GM12878 (cell line): ENCODE measurements at places on chromosomes 12 and 14. TPM values are rescaled to one million over a fixed set of nuclear protein-coding genes. Genes with fewer than 3 reads are reported as not detected.

GRCh38 chr14:20118795-20119194 is 8.3 kb downstream of the OR4K17 start:
- H3K4me1 ChIP-seq: no peaks in the 10 kb centered on the region
- DNase-seq: no peak
- no peak overlapping the region for H3K27ac ChIP-seq
- H3K27me3 ChIP-seq: no peaks in the 10 kb centered on the region
- no peaks in the 10 kb centered on the region for H3K36me3 ChIP-seq

DNA sequence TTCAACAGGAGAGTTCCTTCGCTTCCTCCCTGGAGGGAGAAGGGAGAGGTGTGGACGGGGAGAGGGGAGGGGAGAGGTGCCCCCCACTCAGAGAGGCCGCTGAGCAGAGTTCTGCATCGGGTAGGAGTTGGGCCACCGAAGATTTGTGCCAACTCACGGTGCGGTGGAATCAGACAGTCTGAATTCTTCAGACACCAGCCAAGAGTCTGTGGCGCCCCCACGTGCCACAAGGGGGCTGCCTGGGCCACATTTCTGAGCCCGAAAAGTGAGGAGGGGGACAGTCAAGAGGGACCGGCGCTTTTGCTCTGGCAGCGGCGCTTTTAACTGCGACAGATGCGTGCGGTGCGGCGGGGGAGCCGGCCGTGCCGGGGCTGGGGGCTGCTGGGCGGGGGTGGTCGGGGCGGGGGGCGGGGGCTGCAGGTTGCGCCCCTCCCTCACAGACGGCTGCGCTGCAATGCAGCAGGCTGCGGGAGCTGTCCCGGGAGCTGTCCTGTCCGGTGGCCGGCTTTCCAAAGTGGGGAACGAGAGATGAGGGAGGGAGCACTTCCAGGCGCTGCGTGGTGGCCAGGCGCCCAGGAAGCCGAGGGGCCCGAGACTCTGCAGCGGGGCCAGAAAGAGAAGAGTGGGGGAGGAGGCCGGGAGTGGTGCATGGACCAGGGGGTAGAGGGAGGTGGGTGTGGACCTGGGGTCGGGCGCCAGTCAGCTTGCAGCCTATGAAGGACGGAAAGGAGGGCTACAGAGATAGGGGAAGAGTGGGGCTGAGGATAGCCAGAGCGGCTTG is 975 bp upstream of the RTL1 start:
- H3K27me3 ChIP-seq: no peaks in the 10 kb centered on the region; the same call in 1 of the 2 replicates
- H3K36me3 ChIP-seq: no peaks in the 10 kb centered on the region
- H3K4me3 ChIP-seq: no peak overlapping the region
- H3K4me1 ChIP-seq: no peaks in the 10 kb centered on the region
- H3K27ac ChIP-seq: no peak overlapping the region
- DNase-seq: no peak

DNA sequence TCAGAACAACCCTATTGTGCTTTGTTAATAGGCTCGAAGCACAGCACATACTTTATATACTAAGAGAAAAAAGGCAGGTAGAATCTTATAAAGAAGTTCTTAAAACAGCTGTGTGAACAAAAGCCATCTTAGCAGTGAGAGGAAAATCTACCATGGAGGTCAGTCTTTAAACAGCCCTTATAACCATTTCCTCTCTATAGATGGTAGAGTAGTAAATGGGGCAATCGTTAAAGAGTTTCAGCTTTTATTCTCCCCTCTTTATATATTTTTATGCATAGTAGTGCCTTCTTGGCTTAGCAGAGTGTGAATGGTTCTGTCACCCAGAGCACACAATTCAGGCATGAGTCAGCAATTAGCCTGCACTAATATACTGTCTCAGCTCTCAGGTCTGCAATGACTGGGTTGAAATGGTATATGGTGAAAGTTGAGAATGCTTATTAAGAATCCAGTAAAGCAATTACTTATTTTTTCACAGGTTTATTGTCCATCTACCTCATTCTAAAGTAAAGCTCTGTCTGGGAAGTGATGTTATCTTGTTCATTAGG is 305.0 kb downstream of the NELL2 start:
- H3K36me3 ChIP-seq: no peaks in the 10 kb centered on the region
- no peaks in the 10 kb centered on the region for H3K4me1 ChIP-seq
- H3K4me3 ChIP-seq: no peak overlapping the region
- H3K27me3 ChIP-seq: no peaks in the 10 kb centered on the region
- H3K27ac ChIP-seq: no peak overlapping the region

- DNase-seq: no peak
- H3K27me3 ChIP-seq: no peaks in the 10 kb centered on the region
- H3K36me3 ChIP-seq: no peaks in the 10 kb centered on the region
- H3K27ac ChIP-seq: no peak overlapping the region
These were observed 14.4 kb upstream of the GUCY2C start for GRCh38 chr12:14710632-14711320.

DNA sequence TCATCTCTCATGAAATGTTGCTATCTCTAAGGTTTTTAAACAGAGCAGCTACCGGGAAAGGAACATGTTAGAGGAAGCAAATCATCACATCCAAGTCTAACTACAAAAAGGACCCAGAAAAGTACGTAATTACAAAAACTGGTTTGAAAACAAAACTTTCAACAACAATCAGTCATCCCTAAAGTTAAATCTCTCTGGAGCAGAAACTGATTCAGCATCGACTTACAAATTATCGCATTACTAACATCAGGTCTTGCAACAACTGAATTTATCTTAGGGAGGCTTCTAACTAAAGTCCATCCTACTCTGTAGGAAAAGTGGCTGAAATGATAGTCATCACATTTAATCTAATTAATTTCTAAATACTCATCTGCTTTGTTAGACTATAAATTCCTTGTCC is 137.0 kb downstream of the MED13L start:
- H3K27ac ChIP-seq: no peak overlapping the region
- DNase-seq: no peak
- no peaks in the 10 kb centered on the region for H3K36me3 ChIP-seq
- H3K4me3 ChIP-seq: no peak overlapping the region
- peaks cover 28% of the 10 kb centered on the region for H3K4me1 ChIP-seq
- no peaks in the 10 kb centered on the region for H3K27me3 ChIP-seq

DNA sequence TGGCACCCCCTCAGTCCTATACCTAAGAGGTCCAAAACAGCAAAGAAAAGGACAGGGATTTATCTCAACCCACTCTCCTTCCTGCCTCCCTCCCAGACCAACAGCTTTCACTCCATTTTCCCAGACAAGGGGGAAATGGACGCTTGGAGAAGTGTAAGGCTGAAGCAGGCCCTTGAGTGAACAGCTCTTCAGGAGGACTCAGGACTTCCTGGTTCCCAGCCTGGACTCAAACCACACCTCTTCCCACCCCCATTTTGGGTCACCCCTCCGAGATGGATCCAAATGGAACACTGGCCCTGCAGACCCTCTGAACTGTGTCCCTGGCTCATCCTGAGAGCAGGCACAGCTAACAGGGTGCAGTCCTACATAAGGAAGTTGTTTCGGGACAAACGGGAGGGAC is 2.7 kb downstream of the KMT2D start:
- peaks cover 6% of the 10 kb centered on the region for H3K4me1 ChIP-seq
- peaks cover 15% of the 10 kb centered on the region for H3K36me3 ChIP-seq
- H3K27me3 ChIP-seq: no peaks in the 10 kb centered on the region
- DNase-seq: no peak
- peak overlapping the region; percentile 32 for H3K27ac ChIP-seq

GRCh38 chr12:102759466-102759865 is 157.6 kb downstream of the PAH start:
- no peaks in the 10 kb centered on the region for H3K27me3 ChIP-seq
- DNase-seq: no peak
- no peaks in the 10 kb centered on the region for H3K36me3 ChIP-seq
- no peak overlapping the region for H3K4me3 ChIP-seq
- no peaks in the 10 kb centered on the region for H3K4me1 ChIP-seq

The MTHFD1 gene
- 310 and 316 TPM in 2 replicates for polyA plus RNA-seq

The RERG gene
- not detected in 2 replicates for polyA plus RNA-seq

The TMEM116 gene
- polyA plus RNA-seq: 10.7 and 10.9 TPM in 2 replicates

The STAT2 gene
- 62.7 and 76.5 TPM in 2 replicates for polyA plus RNA-seq

The FOXN4 gene
- polyA plus RNA-seq: not detected in 2 replicates

The DPY19L2 gene
- 0.15 and 0.22 TPM in 2 replicates for polyA plus RNA-seq

The POLE2 gene
- 42.0 and 43.8 TPM in 2 replicates for polyA plus RNA-seq
